COR-L47 (cell line): ENCODE measurements at places on chromosomes 12 and 14.
A peak's percentile ranks its signal among the peaks of the same experiment; 100 is the strongest.

- DNase-seq, result peak; percentile 28
Measured at GRCh38 chr12:57476162-57476992, 3.3 kb downstream of the ARHGAP9 start.

DNA sequence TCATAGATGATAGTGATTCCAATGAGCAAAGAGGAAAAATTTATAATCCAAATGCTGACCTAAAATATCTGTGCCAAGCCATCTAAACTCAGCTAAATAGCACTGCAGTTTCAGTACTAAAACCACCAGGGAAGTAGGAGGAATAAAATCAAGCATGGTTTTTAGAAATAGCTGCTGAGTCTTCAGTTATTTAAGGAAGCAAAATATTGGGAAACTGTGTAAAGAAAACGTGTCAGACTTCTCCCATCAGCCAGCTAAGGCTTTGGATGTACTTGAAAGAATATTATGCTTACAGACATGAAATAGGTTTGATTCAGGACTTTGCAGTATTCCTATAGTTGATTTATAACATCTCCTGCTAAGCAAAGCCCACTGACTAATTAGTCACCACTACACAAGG is 24.7 kb downstream of the CLEC2D start:
- DNase-seq, result no peak

- DNase-seq, result no peak
Measured at GRCh38 chr14:93729993-93730392, 58.3 kb downstream of the PRIMA1 start.

GRCh38 chr12:103944964-103945363 is 14.8 kb downstream of the HSP90B1 start:
- DNase-seq, result no peak

GRCh38 chr12:130994821-130995375 is 41.2 kb downstream of the ADGRD1 start:
- DNase-seq, result no peak

DNA sequence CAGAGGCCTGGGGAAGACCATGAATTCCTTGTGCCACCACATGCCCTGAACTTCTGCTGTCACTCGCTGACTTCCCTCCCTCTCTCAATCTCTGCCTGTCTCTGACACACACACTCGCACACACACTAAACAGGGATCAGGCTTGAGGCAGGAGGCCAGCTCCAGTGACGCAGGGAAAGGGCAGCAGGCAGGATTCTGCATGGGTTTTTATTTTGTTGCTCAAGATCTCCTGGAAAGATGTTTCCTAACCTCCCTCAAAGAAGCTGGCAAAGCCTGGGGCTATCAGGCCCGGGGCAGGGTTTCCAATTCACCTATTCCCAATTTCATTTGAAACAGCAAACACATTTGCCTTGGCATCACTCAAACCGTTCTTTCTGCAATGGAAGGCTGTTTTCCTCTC is 27.7 kb upstream of the PEX5 start:
- no peak for DNase-seq

DNA sequence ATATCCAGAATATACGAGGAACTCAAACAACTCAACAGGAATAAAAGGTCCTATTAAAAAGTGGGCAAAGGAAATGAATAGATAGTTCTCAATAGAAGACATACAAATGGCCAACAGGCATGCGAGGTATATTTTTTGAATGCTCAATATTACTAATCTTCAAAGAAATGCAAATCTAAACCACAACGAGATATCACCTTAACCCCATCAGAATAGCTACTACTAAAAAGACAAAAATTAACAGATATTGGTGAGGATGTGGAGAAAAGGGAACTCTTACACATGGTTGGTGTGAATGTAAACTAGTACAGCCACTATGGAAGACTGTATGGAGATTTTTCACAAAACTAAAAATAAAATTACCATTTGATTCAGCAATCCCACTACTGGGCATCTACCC is 99.2 kb downstream of the TMEM260 start:
- DNase-seq, result no peak

GRCh38 chr12:91040096-91040755 is 17.6 kb downstream of the KERA start:
- no peak for DNase-seq

GRCh38 chr14:75630695-75631452 is 29.8 kb downstream of the ERG28 start:
- DNase-seq, result no peak

DNA sequence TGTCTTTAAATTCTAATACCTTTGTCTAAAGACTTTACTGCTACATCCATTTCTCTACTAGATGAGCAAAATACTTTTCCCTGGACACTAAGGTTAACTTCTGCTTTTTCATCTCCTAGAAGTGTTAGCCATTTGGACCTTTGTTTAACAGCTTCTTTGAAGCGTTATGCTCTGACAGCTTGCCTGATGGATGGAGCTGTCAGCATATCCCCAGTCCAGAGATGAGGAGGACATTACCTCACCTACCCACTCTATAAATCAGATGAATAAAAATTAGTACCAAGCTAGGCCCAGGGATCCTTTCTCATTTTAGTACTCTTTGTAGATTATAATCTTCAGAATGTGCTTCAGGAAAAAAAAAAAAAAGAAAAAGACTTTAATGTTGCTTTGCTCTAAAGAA is 222.7 kb downstream of the PELI2 start:
- no peak for DNase-seq

- no peak for DNase-seq
Measured at GRCh38 chr12:90100579-90100978, 391.9 kb upstream of the ATP2B1 start.

DNA sequence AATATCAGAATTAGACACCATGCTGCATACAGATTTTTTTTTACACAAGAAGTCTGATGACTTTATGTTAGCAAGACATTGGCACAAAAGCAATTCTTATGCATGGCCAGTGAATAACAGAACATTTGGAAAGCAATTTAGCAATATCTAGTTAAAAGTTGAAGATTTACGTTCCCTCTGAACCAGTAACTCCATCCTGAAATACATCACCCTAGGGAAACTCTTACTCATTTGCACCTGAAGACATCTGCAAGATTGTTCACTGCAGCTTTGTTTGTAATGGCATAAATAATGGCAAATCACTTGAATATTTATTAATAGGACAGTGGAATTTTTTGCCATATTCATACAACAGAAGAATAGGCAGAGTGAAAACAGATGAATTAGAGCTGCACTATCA is 670.0 kb upstream of the NOVA1 start:
- DNase-seq, result no peak

- no peak for DNase-seq
Measured at GRCh38 chr12:97274386-97274785, 188.2 kb upstream of the RMST start.
